NCI-H748 treated with DMSO at 0.1 percent for 48 hours (cell line): ENCODE measurements at places on chromosomes 12 and 14.

GRCh38 chr12:132653567-132654290, 33.4 kb downstream of the POLE start:
- DNase-seq = no peak

GRCh38 chr12:103272949-103273348, 222.8 kb downstream of the C12orf42 start:
- no peak for DNase-seq

DNA sequence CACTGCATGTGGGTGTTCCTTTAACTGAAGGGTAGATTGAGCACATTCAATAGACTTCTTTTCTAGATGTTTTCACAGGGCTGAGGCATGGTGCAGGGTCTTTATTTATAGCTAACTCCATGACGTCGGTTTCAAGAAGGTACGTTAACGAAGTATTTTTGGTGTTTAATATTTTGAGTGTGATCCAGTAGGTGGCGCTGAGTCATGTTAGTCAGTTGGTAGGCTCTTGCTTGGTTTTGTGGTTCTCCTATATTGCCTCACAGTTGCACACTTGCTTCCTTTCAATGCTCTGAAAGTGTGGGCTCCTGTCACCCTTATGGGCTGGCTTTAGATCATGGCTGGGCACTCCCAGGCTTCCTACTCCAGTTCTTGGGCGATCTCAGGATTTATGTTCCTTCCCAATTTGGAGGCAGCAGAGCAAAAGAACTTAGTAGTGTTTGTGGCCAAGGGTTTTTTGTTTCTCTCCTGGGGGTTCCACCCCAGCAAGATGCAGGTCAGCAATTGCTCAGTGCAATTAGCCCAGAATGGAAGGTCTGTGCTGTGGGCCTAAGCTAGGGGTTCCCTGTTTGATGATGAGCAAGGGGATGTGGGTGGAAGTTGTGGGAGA, 471.6 kb upstream of the FOXG1 start:
- peak; percentile 42 for DNase-seq

- DNase-seq = no peak
These were observed 108.8 kb downstream of the TXNDC16 start for GRCh38 chr14:52443506-52443905.

DNA sequence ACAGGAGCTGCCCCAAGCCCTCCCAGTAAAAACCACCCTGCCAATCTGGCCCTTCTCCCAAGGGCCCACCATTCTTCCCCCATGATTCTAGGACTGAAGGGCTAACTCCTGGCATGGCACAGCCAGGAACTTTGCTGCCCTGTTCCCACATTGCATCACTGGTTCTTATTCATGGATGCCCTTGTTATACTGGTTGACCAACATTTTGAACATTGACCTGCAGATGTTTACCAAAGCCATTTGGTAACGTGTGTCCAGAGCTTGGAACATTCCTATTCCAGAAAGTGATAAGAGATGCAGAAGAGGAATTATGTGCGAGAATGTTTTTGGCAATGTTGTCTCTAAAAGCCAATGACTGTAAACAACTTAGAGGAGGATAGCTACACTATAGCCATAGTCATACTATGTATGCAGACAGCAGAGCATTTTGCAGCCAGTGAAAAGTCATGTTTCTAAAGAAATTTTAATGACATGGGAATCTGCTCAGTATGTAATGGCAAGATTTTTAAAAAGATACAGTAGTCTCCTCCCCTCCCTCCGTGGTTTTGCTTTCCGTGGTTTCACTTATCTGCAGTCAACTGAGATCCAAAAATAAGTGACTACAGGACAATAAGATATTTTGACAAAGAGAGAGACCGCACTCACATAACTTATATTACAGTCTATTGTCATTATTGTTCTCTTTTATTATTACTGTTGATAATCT, 108.8 kb downstream of the DAAM1 start:
- DNase-seq = no peak
